ENCODE measurements at places on chromosomes 1 and 21. TPM values are rescaled to one million over a fixed set of nuclear protein-coding genes. Genes with fewer than 3 reads are reported as not detected.

DNA sequence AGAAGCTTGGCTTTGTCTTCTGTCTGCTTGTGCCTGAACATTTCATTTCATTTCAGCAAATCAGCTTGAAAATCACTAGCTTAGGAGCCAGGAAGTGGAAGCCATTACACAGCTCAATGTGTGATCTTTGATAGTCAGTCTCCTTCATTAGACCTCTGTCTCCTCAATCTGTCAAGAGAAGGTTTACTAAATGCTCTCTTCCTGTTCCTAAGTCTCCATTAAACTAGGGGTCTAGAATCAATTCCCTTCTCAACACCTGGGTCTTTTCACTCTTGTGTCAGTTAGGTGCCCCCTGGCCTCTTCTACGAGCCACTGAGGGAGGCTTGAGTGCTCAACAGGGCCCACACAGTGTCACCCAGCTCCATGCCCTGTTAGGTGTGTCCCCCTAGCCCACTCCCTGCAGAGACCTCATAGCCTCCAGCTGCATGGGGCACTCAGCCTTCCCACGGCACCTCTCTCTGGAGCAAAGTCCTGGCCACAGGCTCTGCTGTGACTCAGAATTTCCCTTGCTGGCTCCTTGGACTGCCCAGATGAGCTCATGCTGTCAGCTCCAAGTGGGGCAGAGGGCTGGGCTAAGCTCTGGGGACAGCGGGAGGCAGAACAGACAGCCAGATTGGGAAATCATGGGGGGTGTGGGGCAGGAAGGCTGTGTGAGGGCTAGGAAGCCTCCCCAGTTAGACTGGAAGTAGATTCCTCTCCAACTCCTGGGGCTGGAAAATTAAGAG is 115.7 kb upstream of the IPO9 start:
- DNase-seq, result peak; percentile 77

GRCh38 chr21:35921471-35921870 is 138.9 kb downstream of the SETD4 start:
- no peak for DNase-seq

GRCh38 chr1:169047074-169047473 is 59.4 kb upstream of the ATP1B1 start:
- DNase-seq, result peak; percentile 49

- no peak for DNase-seq
Measured at GRCh38 chr1:216531263-216532239, 108.3 kb upstream of the USH2A start.

DNA sequence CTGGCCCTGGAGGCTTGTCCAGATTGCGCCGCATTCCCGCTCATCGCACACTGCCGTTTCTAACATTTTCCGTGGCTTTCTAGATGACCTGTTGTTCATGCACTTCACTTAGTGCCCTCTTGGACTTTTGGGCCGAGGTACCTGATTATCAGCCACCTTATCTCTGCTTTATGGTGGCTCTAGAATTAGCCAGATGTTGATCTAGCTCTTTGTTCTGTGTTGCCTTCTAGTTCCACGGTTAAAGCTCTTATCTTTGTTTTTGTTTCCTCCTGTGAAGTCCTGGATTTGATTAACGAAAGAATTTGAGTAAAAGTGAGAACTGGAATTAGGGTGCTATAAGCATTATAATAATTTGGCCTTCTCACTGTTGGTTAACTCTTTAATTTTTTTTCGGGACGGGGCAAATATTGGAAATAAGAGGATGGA is 945 bp downstream of the RNPEP start:
- DNase-seq, result no peak

GRCh38 chr1:210817385-210818275 is 316.3 kb downstream of the KCNH1 start:
- DNase-seq, result no peak

The TENT5C gene
- 32.1 TPM for total RNA-seq

The TNNT2 gene
- total RNA-seq, result 4.0 TPM

Measured in mucosa of descending colon (tissue), 3 donors.